ENCODE measurements at places on chromosomes 5 and 9. TPM values are rescaled to one million over a fixed set of nuclear protein-coding genes. Genes with fewer than 3 reads are reported as not detected.

PRDM9 gene
- not detected for total RNA-seq

GHR gene
- not detected for total RNA-seq

DNA sequence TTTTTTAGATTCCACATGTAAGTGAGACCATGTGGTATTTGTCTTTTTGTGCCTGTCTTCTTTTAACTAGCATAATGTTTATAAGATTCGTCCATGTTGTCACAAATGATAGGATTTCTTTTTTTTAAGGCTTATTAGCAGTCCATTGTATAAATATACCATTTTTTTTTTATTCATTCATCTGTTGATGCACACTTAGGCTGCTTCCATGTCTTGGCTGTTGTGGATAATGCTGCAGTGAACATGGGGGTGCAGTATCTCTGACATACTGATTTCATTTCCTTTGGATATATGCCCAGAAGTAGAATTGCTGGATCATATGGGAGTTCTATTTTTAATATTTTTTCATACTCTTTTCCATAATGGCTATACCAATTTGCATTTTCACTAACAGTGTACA is 48.7 kb downstream of the KIAA1958 start:
- H3K4me3 ChIP-seq: no peak overlapping the region
- H3K4me1 ChIP-seq: no peaks in the 10 kb centered on the region
- no peak for DNase-seq
- H3K27me3 ChIP-seq: no peaks in the 10 kb centered on the region
- peaks cover 4% of the 10 kb centered on the region for H3K36me3 ChIP-seq

DNA sequence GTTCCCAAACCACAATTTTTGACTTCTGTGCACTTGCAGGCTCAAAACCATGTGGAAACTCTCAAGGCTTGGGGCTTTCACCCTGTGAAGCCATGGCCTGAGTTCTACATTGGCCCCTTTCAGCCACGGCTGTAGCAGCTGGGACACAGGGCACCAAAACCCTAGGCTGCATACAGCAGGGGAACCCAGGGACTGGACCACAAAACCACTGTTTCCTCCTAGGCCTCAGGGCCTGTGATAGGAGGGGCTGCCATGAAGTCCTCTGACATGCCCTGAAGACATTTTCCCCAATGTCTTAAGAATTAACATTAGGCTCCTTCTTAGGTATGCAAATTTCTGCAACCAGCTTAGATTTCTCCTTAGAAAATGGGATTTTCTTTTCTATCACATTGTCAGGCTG is 312.1 kb upstream of the TUSC1 start:
- no peak overlapping the region for H3K4me3 ChIP-seq
- no peaks in the 10 kb centered on the region for H3K27me3 ChIP-seq
- H3K4me1 ChIP-seq: no peaks in the 10 kb centered on the region
- no peak for DNase-seq

SLC6A18 gene
- not detected for total RNA-seq

DNA sequence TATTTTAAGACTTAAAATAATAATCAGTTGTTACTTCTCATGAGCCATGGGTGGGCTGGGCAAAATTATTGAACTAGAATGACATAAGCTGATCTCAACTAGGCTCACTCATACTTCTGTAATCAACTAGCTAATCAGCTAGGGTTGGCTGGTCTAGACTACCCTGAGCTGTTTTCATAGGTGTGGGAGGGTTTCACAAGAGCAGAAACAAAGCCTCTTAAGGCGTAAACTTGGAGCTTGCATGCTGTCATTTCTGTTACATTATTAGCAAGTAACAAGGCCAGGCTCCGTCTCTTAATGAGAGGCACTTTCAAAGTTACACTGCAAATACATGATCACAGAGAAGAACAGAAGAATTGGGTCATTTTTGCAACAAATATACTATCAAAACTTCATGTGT is 57.2 kb upstream of the GHR start:
- H3K4me3 ChIP-seq: no peak overlapping the region
- no peaks in the 10 kb centered on the region for H3K36me3 ChIP-seq
- H3K4me1 ChIP-seq: no peaks in the 10 kb centered on the region
- no peak for DNase-seq

GRCh38 chr5:111135363-111135762 is 43.2 kb downstream of the WDR36 start:
- H3K36me3 ChIP-seq: no peaks in the 10 kb centered on the region
- no peak overlapping the region for H3K4me3 ChIP-seq
- peaks cover 2% of the 10 kb centered on the region for H3K27me3 ChIP-seq
- no peaks in the 10 kb centered on the region for H3K4me1 ChIP-seq
- DNase-seq: no peak

DNA sequence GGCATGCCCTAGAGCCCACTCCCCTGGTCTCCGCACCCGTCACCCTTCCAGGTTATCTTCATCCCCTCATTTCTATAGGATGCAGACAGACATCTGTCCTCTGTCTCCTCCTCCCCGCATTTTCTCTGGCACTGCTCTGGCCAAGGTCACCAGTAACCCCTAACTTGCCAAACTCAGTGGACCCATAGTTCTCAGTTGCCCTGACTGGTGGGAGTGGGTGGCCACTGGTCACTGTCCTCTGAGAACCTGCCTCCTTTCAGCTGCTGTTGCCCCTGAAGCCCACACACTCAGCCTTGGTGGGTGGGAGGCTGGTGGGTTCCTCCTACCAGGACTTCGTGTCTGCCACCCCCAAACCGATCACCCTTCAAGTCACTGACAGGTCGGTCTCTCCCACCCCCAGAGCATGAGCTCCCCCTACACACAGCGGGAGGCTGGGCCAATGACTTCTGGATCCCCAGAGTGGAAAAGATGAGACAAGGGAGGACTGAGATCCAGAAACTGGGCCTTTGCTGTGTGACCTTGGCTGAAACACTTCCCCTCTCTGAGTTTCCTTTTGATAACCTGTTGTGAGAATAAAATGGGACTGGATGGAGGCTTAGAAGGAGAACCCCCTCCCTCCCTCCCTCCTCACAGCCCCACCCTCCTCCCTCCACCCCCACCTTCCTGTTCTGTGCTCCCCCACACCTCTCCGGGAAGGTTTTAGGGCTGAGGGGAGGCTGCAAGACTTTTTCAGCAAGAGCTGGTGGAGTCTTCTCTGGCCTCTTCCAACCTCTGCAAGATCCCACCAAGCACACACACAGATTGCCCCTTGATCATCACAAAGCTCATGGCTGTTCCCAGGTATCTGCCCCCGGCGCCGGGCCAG is 2.4 kb upstream of the DBN1 start:
- peaks cover 61% of the 10 kb centered on the region for H3K4me1 ChIP-seq
- DNase-seq: no peak
- H3K27ac ChIP-seq: peak overlapping the region; percentile 50
- no peaks in the 10 kb centered on the region for H3K27me3 ChIP-seq

SCGB3A1 gene
- not detected for total RNA-seq

DNA sequence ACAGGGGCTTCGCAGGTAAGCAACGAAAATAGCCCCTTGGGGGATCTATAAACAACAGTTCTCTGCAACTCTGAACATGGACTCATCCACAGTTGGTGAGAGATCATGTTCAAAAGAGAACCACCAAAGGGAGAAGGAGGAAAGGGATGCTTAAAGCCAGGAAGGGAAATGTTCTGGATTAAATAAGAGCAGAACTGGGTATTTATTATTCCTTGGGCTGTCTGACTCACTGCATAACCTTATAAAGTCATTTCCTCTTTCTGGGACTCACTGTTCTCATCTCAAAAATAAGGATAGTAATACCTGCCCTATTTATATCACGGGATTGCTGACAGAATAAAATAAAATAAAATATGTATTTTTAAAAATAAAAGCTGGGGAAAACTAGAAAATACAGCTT is 11.2 kb upstream of the MARCHF3 start:
- H3K4me3 ChIP-seq: no peak overlapping the region
- DNase-seq: no peak
- no peak overlapping the region for H3K27ac ChIP-seq
- no peaks in the 10 kb centered on the region for H3K4me1 ChIP-seq
- no peaks in the 10 kb centered on the region for H3K36me3 ChIP-seq
- H3K27me3 ChIP-seq: no peaks in the 10 kb centered on the region

DNA sequence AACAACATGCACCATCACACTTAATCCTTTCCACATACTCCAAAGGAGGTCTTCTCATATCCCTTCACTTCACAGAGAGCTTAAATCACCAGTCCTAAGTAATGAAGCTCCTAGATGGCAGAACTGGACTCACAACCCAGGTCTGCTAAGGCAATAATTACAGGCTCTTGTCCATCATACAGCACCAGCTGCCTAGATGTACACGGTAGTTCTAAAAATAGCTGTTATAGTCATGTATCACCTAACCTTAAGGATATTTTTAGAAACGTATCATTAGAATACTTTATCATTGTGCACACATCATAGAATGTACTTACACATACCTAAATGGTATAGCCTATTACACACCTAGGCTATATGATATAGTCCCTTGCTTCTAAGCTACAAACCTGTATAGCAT is 644.6 kb upstream of the RGMB start:
- no peak overlapping the region for H3K4me3 ChIP-seq
- DNase-seq: no peak
- no peaks in the 10 kb centered on the region for H3K36me3 ChIP-seq

DNA sequence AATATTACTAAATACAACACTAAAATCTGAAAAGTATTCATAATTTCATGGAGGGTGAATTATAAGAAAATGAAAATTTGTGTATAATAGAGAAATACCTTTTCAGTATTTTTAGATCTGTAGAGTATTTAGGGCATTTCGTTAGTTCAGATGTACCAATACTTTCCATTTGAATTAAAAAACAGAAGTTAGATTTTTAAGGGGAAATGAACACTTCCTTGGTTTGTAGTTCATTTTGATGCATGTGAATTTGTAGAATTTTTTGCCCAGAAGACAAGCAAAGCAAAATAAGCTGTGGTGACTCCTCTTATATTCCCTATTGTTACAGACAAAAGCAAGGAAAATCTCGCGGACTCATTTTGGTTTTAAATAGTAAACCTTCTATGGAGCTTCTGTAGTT is 209.0 kb upstream of the RPS23 start:
- no peaks in the 10 kb centered on the region for H3K36me3 ChIP-seq
- peaks cover 12% of the 10 kb centered on the region for H3K27me3 ChIP-seq
- H3K4me1 ChIP-seq: no peaks in the 10 kb centered on the region
- no peak for DNase-seq

DNA sequence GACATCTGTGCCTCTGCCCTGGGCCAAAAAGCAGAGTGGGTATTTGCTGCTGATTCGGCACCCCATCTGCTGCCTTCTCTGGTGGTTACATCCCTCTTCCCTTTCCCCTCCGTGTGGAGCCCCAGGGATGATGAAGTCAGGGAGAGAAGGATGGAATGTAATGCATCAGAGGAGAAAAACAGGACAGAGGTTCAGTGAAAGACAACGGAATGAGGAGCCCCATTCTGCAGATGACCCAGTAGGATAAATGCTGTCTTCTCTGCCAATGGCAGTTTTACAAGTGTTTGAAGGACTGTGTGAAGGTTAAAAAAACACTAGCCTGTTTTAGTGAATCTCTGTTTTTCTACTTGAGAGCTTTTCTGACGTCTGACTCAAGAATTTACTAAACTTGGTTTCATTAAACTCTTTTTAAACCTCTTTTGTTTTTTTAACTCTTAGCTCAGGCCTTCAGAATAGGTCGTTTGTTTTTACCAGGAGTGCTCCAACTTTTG is 86.3 kb downstream of the NLN start:
- H3K27me3 ChIP-seq: no peaks in the 10 kb centered on the region
- H3K27ac ChIP-seq: no peak overlapping the region
- peaks cover 52% of the 10 kb centered on the region for H3K36me3 ChIP-seq
- H3K4me3 ChIP-seq: no peak overlapping the region
- no peak for DNase-seq

SLC6A3 gene
- 0.07 TPM for total RNA-seq
